NCI-H1436 treated with DMSO at 0.1 percent for 48 hours (cell line): ENCODE measurements at places on chromosomes 13 and 19.

DNA sequence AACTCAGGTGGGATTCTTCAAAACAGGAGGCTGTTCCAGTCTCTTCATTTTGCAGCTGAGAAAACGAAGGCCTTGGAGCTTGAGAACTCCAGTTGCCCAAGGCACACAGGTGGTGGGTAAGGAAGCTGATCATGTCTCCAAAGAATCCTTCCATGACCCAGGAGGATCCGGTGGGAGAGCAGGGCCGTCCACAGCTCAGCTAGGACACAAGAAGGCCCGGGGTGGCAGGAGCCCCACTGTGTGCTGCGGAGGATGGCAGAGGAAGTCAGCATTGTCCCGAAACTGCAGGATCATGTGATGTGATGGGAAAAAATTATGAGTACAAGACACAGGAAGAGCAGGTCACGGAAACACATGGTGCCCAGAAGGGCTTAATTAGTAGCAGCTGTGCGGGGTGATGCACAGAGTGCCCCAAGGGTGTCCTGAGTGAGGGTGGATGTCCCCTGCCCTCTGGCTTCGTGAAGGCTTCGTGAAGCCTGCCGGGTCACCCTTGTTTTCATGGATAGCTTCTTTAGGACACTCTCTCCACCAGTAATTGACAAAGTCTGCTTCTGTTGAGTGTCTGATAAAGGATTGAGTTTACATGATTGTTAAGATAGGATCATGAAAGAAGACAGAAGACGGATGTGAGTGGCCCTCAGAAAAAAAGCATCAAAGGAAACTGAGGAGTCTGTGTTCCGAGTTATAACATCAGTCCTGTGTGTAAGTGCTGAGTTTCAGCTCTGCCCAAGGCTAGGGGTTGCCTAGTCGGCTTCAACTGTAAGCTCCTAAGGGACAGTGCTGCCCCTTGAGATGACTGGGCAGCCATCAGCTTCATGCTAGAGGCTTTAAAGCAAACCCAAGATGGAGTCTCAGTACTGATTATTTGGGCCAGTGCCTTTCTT, 33.8 kb upstream of the SACS start:
- no peak for DNase-seq

DNA sequence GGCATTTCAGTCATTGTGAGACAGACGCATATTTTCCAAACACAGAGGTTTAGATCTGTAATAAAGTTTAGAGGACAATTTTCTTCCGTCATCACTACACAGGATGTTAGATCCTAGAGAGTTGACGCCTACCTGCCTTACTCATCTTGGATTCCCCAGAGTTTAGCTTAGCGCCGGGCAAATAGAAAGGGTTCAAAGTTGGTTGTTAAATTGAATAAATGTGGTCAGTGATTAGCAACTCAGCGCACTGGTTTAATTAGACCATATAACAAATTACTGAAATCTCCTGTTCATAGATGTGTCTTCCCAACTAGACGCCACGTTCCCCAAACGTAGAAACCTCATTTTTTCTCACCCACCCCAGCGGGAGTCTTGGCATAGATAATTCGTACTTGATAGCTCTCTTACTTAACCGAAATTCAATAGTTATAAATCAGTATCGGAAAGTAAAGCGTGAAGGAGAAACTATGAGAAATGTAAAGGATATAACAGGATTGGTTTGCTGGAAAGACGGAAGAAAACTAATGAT, 726 bp upstream of the UFM1 start:
- DNase-seq: no peak

GRCh38 chr19:14795078-14795721, 16.8 kb upstream of the ADGRE2 start:
- DNase-seq: no peak

DNA sequence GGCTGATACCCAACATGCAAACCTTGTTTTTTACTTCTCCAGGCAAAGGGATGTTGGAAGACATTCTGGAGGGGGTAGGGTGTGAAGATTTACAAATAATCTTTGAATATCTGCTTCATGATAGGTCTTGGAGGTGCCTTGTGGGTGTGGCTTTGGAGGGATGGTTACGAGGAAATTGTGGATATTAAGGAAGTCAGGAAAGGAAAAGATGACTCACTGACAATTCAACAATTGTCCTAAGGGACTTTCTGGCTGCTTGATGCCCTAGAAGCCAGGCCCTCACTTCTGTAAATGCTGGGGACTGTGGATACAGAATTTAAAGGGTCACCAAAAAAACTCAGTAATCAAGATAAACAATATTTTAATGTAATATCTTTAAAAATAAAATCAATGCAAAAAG, 37.4 kb upstream of the ZNF527 start:
- DNase-seq: no peak

DNA sequence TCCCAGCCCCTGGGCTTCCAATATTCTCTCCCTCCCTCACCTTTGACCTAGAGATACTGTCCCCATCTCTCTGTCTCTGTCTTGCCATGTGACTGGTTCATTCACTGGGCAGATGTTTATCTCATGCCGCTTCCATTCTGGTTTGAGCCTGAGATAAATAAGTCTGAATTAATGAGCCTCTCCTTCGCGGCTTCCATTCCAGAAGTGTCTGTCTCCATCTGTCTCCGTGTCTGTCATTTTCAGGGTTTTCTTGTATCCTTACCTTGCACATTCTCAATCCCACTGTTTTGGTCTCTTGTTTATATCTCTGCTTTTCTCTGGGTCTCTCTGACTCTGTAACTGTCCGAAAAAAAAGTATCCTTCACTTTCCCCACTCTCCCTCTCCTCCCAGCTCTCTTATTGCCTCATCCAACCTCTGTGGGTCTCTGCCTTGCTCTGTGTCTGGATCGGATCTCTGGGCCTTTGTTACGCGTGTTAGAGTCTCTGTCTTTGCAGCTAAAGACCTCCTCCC, 4.3 kb downstream of the SPHK2 start:
- DNase-seq: no peak

DNA sequence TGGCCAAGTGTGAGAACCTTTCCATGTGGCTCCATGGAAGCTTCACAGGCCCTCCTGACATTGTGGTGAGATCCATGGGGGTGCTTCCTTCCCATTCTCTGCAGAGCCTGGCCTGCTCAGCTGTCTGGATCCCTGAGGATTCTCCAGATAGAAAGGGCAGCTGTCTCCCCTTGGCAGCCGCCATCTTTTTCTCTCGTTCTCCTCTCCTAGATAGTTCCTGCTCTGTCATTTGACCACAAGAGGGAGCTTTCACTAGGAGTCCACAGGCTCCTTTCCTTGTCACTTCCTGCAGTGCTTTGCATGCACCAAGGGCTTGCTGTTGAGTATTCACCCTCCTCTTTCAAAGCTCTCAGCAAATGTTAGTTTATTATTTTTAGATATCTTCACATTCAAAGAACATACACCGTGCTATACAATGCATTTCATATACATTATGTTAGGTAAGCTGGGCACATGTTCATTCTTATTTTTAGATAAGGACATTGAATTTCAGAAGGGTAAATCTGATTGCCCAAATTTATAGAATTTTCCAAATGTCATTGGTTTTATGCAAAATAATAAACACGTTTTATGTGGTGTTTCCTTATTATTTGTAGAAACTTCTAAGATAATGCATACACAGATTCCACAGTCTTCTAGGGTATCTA, 133.2 kb downstream of the FRY start:
- DNase-seq: no peak

GRCh38 chr13:99977912-99978798, 3.4 kb upstream of the ZIC2 start:
- no peak for DNase-seq

GRCh38 chr19:38009650-38010242, 102.7 kb downstream of the SIPA1L3 start:
- DNase-seq: no peak

DNA sequence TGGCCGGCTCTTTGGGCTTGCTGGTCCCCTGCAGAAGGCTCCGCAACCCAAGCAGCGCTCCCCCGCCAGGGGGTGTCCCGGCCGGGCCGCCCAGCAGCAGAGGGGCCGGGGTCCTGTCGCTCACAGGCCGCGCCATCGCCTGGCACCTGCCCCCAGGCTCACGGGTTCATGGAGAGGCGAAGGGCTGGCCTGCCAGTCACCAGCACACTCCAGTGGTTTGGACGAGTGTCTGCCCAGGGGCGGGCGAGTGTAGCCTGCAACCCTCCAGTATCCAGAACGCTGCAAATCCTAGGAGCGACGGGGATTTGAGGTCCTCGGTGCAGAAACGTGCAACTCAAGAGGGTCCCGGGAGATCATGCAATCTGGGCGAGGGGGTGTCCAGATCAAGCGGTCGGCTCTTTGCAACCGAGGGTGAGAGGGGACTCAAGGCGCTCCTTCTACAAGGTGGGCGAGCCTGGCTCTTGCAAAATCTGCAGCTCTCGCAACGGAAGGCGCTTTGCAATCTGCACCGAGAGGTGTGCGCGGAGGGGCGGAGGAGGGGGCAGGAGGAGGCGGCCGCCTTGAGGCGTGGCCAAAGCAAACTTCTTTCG, at the start of gene DBP:
TSS of gene DBP (minus strand) at position 521 of the 590 bp plus-strand sequence. CDS start at position 136, 385 bp downstream.
- DNase-seq: no peak

DNA sequence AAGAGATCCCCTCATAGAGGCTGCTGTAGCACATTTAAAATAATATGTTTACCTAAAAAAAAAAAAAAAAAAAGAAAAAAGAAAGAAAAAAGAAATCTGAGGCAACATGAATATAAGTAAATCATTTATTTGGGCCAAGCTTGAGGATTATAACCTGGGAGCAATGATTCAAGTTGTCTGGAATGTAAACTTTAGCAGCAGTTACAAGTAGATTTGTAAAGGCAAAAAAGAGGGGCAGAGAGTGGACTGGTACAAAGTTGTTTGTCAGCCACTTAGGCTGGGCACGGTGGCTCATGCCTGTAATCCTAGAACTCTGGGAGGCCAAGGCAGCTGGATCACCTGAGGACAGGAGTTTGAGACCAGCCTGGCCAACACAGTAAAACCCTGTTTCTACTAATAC, 11.3 kb downstream of the ZNF43 start:
- DNase-seq: no peak

DNA sequence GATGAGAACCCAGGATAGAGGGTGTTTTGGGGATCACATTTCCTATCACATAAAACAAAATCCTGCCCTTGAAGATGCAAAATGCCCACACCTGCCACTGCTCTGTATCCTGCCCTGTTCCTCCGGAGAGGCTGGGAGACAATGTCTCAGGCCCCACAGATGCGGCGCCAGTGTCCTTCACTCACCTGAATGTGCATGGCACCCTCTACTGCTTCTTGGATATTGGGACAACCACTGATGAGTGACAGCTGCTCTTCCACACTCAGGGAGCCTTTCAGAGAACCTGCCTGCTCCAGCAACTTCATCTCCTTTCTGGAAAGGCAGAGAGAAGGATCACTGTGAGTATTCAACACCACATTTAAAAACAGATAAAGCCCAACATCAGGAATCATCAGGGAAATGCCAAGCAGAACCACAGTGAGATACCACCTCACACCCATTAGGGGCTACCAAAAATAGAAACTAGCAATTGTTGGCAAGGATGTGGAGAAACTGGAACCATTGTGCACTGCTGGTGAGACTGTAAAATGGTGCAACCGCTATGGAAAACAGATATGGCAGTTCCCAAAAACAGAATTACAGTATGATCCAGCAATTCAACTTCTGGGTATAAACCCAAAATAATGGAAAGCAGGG, 36.4 kb downstream of the CRYL1 start:
- DNase-seq: no peak

- DNase-seq: no peak
Measured at GRCh38 chr19:38057959-38058690, 151.1 kb downstream of the SIPA1L3 start.

DNA sequence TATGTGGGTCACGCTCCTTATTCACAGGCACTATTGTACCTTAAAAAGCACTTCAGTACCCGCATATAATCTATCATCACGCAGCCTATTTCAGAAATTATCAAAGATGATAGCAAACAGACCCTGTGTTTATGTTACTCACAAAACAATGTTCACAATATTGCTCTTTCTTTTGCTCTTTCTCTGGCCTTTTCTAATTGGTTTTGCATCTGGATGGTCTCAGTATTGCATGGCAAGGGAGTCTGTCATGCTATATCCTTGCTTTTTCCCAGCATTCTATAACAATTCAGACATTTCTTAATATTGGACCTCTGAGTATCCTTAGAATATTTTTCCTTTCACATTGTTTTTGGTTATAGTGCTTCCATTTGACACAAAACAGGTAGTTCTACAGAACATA, 541.8 kb upstream of the KLF12 start:
- DNase-seq: no peak

DNA sequence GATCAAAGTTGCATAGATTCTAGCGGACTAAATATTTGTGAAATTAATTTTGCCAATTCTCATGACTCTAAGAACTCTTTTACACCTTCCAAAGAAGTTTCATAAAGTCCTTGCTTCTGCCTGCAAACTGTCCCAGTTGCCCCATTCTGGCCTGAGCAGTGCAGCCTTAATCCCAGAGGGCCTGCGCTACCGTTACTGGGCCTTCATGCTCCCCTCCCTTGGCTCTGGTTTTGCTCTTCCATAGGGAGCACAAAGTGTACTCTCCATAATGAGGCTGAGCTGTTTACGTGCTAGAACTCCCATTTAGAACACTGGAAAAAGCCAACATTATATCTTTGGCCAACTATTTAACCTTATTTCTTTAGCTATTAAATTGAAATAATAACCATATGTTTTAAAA, 2.1 kb downstream of the MTIF3 start:
- DNase-seq: no peak

DNA sequence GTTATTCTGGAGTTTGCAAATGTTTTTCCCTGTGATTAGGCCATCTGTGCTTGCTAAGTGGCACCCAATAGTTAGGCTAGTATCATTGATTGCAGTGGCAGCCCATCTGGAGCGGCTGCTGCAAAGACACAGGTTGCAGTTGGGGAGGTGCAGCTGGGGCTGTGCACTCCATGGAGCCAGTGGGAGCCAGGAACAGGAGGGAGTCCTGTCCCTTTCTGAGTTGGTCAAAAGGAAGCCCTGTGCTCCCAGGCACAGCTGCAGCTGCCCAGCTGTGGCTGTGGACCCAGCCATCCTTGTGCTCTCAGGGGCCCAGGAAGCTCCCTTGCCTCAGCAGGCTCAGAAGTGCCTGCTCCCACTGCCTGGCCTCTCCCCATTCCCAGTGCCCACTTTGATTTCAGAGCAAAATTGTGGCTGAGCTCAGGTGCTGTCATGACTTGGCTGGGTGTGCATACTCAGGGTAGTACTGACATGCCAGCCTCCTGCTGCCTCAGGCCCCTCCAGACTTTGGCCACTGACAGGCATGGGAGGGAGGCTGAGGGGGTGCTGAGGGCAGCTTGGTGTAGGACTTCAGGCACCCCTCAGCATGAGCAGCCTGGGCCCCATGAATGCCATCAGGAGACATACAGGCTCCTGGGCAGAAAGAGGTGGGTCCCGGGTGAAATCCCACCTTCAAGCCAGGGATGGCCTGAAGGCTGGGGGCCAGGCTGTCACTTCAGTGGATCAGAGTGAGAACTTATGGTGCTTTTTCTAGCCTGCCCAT, 270.6 kb downstream of the PCDH20 start:
- no peak for DNase-seq

DNA sequence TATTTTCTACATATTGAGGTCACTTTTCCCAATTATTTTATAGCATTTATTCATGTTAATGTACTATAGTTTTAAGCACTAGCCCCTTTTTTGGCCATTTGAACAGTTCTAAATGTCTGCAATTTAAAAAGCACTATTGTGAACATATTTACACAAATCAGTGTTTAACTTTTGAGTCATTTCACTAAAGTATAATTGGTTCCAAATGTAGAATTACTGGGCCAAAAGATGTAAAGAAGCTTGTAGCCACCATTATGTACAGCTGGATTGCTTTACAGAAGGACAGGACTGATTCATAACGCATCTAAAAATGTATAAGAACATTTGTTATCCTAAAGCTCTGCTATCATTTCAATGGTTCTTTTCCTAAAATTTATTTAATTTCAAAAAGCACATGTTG, 16.6 kb upstream of the ATP12A start:
- no peak for DNase-seq
